ENCODE measurements at places on chromosomes 4 and X.

- DNase-seq: no peak
Observed at GRCh38 chrX:151929126-151929525, 16.4 kb downstream of the MAGEA4 start.

DNA sequence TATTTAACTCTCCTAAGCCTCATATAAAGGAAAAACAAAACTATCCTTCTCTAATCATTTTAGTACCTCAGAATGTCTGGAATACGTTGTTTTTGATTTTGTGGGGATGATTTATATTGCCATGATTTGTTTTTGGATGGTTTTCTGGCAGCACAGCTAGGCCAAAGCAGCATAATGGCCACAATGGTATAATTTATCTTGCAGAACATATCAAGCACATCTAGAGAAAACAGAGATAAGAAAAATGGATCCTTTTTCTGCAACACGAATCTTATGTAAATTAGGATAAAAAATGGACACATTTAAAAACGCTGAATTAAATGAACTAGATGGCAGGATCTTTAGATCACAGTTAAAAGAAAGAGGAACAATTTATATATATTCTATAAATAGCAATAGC lies 269.9 kb upstream of the FAT4 start:
- DNase-seq: no peak

DNA sequence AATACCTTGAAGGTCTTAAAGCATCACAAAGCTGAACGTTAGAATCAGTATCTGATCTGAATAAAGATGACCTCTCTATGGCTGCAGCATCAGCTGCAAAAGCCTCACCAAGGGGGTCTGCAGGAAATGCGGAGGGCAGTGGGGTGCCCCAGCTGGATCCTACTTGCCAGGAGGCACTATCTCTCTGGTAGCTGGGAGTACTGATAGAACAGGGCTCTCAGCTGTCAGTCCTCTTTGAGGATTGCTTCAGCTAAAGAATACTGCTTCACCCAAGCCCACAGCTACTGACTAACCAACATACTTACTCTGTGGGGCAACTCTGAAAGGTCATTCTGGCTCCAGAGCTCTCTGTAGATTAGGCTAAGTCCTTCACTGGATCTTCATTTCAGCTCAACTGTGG lies 112.5 kb upstream of the ZFP42 start:
- DNase-seq: no peak

DNA sequence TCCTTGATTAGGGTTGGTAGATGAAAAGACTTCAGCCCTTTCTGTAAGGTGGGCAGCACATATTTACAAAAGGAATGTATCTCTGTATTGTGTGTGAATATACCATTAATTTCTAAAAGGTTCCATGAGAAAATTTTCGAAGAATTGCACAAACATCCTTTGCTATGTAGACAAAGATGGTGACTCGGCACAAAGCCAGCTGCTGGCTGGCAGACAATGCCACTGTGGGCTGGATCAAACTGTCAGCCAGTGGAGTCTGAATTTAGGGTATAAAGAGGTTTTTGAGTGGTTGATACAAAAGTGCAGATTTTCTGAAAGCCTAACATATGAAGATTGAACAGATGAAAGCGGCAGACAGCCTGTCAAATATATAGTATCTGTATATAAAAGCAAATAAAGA lies 5.6 kb upstream of the TXK start:
- no peak for DNase-seq

DNA sequence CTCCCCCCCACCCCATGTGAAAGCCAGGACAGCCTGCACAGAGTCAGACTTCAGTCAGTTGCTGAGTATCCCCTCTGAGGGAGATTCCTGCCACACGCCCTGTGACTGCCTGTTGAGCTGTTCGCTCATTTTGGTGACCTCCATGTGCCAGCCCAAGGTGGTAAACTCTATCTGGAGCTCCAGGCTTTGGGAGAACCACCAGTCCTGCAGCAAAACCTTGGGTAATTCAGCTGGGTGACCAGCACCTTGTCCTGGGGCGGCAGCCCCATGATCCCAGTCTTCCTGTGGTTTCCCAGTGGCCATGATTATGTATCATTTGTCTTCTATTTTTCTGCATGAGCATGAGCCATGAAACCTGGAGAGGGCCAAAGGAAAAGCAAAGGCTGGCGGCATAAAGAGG lies 73.4 kb downstream of the NBDY start:
- DNase-seq: no peak

DNA sequence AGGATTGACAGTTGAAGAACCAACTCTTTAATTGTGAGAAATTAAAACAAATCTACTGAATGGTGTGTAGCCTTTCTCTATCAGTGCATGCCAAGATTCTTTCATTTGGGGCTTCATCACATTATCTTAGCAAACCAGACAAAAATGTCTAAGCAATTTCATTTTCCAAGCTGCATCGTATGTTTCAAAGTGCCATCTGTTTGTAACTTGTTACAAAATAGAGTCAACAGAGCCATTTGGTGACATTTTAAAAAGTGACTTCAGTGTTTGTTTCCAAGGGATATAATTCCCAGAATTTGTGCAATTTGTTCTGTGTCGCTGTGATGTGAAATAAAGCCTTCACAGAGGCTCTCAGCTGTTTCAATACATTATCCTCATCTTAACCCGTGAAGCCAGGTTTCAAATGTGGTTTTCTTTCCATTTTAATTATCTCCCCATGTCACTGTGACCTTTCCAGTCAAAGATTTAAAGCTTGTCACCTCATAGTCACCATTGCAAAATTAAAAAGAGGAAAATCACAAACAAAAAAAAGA lies 46.0 kb upstream of the C1QTNF7 start:
- no peak for DNase-seq

GRCh38 chr4:114156371-114156770 lies 176.9 kb upstream of the ARSJ start:
- DNase-seq: no peak

DNA sequence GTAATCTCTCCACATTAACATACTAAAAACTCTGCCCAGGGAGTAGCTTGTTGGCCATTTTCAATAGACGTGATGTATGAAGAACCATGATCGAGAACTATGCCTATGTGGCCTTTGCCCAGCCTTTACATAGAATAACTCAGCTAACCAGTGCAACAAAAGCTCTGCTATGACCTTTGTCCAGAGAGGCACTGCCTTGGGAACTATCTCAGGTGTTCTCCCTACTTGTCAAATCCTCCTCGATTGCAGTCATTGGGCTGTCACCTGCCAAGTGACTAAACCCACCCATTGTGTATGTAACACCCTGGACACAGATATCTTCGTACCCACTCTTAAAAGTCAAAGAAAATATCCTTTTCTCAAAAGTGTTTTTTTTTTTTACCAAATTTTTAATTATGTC lies 610.3 kb upstream of the GALNTL6 start:
- DNase-seq: no peak

GRCh38 chrX:77788050-77788449 lies 2.0 kb upstream of the ATRX start:
- no peak for DNase-seq

GRCh38 chr4:155943605-155944291 lies 9.9 kb downstream of the CTSO start:
- DNase-seq: no peak

GRCh38 chr4:185290656-185291055 lies 81.3 kb downstream of the SNX25 start:
- DNase-seq: no peak

DNA sequence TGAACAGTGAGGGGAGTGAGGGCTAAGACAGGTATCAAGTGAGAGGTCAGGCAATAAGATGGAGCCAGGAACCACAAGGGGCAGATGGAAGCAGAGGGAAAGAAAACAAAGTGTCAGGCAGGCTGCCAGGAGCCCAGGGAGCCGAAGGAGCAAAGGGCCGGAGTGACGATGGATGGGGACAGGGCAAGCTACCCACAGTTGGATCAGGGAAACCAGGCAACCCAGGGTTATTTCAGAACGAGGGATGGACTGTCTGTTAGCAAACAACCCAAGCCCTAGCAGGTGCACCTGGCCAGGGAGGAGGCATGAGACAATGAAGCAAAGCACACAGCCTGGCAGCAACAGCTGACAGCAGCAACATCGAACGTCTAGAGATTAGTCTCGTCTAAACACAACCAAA lies 39.2 kb downstream of the SEL1L3 start:
- no peak for DNase-seq

- no peak for DNase-seq
Observed at GRCh38 chrX:85309717-85310116, 65.9 kb downstream of the ZNF711 start.

- no peak for DNase-seq
Observed at GRCh38 chr4:84499624-84499982, 511 bp upstream of the NKX6-1 start.

- no peak for DNase-seq
Observed at GRCh38 chrX:97597954-97598353, 714.2 kb downstream of the RPA4 start.

DNA sequence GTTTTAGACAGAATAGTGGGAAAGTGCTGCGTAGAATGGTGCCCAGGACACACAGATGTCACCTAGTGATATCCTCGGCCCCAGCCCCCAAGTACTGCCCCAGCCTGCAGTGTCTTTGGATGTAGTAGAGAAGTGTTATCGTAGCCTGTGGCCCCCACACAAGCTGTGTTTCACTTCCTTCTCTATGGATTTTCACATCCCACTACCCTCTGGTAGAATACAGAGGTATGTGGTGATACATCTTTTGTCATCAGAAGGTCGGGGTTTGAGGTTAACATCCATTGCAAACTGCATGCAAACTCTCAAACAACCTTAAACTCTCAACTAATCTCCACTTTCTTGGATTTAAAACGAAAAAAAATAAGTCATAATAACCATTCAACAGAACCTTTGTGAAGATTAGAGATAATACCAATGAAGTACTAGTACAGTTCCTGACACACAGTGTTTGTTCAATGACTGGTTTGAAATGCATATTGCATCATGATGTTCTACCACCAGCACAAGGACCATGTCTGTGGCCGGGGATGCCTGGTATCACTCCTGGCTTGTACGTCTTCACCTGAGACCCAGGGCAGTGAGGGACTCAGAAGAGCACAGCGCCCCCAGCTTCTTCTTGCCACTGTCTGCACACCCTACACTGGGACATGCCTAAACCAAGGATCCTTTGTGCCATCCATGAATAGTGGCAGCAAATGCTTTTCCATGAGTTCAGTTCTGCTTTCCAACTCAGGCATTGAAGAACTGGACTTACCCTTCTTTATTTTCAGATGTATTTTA lies 267.3 kb downstream of the DCTD start:
- no peak for DNase-seq

GRCh38 chrX:48498374-48498809 lies 10.4 kb upstream of the PORCN start:
- no peak for DNase-seq

GRCh38 chr4:99648321-99648720 lies 9.3 kb downstream of the C4orf54 start:
- DNase-seq: no peak

- DNase-seq: no peak
Observed at GRCh38 chr4:31341601-31342359, 621.6 kb downstream of the PCDH7 start.

- no peak for DNase-seq
Observed at GRCh38 chrX:148929686-148930085, 429.3 kb downstream of the AFF2 start.

GRCh38 chr4:51858605-51859202 lies 15.8 kb downstream of the DCUN1D4 start:
- no peak for DNase-seq

GRCh38 chr4:18075823-18076433 lies 54.4 kb upstream of the LCORL start:
- DNase-seq: no peak

- DNase-seq: no peak
Observed at GRCh38 chrX:100674705-100675104, 30.7 kb downstream of the SRPX2 start.

DNA sequence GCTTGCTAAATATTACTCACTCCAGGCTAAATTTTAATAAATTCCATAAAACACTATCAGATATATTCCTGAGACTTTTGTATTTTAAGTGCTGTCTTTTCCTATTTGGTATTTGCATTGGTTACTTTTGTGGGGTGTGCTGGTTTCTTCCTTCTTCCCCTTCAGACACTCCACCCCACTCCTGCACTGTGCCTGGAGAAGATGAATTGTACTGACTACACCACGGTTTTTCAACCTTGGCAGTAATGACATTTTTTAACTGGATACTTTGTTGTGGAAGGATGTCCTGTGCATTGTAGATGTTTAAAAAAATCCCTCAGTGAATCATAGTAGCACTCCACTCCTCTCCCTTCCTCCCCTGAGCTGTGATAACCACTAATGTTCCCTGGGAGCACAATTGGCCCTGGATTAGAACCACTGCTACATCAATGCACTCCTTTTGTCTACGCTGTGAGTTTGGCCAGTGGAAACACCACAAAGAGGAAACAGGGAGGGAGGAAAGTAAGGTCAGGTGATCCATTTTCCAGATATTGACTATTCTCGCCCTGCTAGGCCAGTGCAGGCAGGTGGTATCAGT lies 36.3 kb downstream of the SNCA start:
- no peak for DNase-seq

DNA sequence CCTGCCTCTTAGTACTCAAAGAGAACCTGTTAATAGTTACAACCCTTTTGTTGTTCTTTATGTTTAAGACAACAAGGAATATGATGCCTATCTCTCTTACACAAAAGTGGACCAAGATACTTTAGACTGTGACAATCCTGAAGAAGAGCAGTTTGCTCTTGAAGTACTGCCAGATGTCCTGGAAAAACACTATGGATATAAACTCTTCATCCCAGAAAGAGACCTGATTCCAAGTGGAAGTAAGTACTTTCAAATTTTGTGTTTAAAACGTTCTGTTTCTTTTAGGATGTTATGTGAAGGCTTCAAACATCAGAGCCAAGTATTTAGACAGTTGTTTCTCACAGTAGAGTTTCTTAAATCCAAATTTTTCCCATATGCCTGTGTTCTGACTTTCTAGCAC lies 67.2 kb upstream of the NRK start:
- DNase-seq: no peak

DNA sequence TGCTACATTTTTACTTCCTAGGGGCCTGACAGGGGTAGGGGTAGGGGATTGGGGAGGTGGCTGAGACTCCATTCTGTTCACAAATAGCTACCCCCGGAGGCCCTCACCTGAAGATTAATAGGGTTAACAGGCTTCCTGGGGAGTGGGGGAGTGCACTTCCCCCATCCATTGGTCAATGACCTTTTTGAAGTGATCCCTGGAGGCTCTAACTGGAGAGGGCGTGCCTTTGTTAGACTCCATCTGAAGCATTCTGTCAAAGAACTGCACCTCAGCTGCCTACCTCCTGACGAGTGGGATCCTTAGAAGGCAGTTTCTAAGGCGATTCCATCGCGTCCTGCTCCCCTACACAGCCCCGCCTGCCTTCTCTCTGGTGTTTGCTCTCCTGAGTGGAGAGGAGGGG lies 10.0 kb upstream of the MTM1 start:
- DNase-seq: no peak

- DNase-seq: no peak
Observed at GRCh38 chrX:111338095-111338698, 67.9 kb upstream of the CAPN6 start.

GRCh38 chrX:50428174-50428573 lies 42.5 kb downstream of the DGKK start:
- no peak for DNase-seq

DNA sequence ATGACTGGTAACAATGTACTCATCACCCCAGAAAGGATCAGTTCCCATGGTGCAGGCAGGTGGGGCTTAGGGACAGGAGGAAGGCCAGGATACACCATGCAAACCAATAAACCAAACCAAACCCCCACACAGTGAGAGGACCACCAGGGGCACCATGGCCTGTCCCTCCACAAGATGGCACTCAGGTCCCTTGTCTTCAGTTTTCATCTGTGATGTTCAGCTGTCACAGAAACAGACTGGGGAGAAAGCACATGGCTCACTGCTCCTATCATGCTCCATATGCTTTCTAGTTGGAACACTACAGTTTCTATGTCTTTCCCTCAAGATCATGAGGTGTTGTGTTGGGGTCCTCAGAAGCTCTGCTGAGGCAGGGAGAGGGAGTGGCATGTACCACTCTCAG lies 10.1 kb downstream of the HS3ST1 start:
- DNase-seq: no peak
